ENCODE measurements at places on chromosomes 12 and 14.

DNA sequence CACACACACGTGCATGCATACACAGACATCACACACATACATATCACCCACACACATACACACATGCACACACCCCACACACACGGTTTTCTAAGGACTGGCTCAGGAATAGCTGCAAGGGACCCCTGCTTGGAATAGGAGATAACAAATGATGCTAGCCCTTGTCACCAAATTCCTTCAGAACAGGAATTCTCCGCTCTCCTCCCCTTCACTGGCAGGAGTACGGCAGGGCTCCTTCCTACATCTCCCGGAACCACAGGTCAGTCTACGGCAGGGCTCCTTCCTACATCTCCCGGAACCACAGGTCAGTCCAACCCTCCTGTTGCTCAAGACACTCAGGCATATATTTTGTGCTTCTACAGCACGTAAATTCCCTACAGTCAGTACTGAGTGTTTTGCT, 23.9 kb downstream of the PHLDA1 start:
- DNase-seq = no peak

DNA sequence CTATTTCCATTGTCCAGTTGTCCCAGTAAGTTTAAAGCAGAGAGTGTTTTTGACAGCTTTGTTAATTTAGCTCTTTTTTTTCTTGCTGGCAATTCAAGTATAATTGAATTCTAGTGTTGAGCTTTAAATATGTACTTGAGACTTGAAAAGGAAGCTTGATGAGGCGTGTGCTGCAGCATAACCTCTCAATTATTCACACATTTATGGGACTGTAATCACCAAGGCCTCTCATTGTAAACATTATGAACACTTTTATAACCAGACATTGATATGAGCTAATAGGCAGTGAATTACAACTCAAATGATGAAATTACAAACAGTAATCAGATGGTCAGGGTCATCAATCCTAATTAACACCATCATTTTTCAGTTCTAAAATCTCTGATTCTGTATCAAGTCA, 378.0 kb upstream of the DDHD1 start:
- DNase-seq = no peak

- DNase-seq = no peak
Measured at GRCh38 chr12:75859868-75860267, 171.7 kb downstream of the PHLDA1 start.

- no peak for DNase-seq
Measured at GRCh38 chr14:94018308-94018707, 7.8 kb upstream of the OTUB2 start.

DNA sequence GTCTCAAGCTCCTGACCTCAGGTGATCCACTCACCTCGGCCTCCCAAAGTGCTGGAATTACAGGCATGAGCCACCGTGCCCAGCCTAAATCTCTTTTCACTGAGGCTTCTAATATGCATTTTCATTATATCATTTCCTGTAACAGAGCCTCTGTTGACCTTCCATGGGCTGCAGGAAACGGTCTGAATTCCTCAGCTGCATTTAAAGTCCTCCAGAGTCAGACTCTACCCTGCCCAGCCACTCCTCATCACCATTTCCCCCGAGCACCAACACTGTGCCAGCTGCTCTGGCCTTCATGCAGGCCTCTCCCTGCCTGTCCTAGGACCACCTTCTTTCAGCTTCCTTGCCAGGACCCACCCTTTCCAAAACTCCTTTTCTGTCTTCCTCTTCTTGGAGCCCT, 9.8 kb upstream of the NFKBIA start:
- DNase-seq = no peak

DNA sequence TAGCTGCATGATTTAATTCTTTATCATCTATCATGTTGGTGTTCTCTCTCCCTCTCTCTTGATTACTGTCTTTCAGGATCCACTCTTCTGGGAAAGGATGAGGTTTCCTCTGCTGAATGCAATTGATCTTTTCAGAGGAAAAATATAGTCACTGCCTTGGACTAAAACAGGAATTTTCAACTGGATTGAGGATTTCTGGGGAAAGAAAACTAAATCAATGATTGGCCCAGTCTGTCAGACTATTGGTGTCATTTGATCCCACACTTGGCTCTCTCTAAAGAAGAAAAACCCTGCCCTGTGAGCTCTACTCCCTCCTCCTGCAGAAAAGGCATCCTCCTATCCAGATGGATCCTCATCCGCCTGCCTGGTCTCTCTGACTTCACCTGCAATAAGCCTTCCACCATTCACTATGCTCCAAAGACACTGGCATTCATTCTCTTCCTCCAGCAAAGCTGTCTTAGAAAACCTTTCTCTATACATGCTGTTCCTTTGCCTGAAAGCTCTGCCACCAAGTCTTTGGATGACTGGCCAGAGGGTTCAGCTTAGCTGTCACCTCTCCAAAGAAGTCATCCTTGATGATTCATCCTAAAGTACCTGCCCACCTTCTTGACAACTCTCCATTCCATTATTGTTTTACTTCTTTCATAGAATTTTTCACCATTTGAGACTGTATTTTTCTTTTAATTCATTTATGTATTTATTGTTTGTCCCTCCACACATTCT, 127.7 kb upstream of the CAND1 start:
- DNase-seq = no peak

DNA sequence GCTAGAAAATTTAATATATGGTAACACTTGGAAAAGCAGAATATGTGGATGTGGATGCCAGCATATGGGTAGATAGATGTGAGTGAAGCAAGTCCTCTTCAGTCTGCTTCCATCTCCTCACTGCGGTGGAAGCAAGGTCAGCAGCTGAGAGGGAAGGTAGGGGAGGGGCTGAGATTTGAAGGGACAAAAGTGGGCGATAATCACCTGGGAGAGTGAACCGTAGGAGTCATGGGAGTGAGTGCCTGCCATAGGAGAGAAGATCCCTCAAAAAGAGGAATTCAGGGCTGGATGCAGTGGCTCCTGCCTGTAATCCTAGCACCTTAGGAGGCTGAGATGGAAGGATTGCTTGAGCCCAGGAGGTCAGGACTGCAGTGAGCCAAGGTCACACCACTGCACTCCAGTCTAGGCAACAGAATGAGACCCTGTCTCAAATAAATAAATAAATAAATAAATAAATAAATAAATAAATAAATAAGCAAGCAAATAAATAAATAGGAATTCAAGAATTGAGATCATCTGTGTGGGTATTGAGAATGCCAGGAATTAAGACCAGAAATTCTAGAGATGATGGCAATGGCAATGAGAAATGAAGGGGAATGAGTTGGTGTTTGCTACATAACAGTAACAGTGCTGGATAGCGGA, 123.4 kb downstream of the BICD1 start:
- DNase-seq = no peak

- no peak for DNase-seq
Measured at GRCh38 chr12:97321621-97322020, 141.0 kb upstream of the RMST start.

- no peak for DNase-seq
Measured at GRCh38 chr14:51396222-51396815, 156.3 kb downstream of the TMX1 start.

DNA sequence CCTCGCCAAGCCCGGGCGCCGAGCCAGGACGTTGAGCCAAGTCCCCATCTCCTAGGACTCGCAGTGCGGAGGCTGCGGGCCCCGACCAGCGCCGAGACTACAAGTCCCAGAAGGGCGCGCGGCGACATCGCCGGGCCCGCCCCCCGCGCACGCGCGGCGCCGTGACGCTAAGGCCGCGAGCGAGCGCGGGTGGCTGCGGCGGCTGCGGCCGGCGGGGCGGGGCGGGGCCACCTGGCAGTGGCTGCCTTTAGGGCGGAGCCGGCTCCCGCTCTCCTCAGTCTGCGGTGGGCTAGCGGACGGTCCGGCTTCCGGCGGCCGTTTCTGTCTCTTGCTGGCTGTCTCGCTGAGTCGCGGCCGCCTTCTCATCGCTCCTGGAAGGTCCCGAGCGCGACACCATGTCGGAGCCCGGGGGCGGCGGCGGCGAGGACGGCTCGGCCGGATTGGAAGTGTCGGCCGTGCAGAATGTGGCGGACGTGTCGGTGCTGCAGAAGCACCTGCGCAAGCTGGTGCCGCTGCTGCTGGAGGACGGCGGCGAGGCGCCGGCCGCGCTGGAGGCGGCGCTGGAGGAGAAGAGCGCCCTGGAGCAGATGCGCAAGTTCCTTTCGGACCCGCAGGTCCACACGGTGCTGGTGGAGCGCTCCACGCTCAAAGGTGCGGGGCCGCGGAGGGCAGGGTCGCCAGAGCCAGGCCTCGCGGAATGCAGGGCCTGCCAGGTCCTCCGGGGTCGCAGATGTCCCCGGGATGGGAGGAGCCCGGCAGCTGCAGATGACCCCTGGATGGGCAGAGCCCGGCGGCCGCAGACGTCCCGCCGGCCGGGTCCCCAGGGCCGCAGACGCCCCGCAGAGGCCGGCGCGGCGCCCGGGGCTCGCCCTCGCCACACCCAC, at the start of gene DYNC1H1:
Gene DYNC1H1 (plus strand): TSS at position 277 of the 884 bp plus-strand sequence. CDS start 119 bp downstream, at position 396.
- DNase-seq = peak; percentile 91

DNA sequence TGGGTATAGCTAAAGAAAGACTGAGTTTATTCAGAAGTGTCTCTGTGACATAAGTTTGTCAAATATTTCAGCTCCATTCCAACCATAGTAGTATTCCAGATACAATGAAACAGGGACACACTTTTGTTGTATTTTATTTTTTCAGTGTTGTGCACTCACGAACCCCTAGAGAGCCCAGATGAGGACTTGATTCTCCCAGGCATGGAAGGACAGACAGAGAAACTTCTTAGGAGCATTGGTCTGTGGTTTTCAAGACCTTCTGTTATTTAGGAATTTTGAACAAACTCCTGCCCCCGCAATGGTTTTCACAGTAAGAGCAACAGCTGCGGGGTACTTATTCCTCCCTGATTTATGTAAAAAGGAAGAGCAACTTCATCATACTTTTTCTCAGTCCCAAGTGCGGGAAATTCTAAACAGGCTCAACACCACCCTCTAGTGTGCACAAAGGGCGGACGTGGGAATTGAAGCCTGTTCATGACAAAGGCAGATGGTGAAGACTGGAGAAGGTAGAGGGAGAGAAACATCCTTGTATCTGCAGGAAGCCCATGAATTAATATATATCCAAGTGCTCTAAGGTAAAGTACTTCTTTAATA, 147.6 kb downstream of the PAH start:
- peak; percentile 4 for DNase-seq

DNA sequence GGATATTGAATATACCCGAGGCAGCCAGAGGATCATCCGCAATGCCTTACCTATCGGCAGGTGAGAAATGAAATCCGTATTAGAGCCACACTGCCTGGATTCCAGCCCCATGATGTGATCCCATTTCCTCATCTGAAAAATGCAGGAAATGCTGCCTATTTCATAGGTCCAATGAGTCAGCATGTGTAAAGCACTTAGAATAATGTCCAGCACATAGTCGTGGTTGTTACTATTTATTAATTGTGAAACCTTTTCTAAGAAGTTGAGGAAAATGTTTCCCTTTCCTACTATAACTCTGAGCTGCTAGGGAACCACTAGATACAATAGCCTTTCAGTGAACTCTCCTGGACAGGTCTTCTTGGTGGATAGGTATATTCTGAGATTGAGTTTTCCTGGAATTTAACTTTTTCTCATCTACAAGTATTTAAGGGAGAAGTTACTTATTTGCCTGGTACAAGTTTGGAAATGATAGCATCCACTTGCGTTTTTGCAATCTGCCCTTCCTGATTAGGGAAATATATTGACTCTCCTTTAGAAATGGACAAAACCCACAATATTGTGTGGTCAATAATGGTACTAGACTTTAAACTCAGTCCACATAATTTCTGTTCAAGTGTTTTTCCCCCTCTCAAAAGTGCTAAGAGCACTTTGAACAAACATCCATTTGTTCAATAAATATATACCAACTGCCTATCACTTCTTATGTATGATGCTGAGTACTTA, 12.2 kb downstream of the POLR3B start:
- no peak for DNase-seq

DNA sequence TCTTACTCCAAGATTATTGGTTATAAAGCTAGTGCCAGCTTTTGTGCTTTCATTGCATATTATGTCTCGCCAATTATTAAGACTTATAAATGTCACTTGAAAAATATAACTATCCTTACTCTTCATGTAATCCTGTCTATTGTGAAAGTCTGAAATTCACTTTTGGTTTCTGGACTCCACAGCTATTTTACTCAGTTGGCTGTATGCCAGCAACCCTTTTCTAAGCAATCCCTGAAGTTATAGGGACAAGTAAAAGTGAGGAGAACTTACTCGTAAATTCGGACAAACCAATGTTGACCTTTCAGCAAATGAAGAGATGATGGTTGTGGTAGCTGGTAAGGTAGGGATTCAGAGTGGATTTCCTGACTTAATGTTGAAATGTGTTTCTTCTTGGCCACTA, 196.3 kb downstream of the NPAS3 start:
- DNase-seq = no peak

DNA sequence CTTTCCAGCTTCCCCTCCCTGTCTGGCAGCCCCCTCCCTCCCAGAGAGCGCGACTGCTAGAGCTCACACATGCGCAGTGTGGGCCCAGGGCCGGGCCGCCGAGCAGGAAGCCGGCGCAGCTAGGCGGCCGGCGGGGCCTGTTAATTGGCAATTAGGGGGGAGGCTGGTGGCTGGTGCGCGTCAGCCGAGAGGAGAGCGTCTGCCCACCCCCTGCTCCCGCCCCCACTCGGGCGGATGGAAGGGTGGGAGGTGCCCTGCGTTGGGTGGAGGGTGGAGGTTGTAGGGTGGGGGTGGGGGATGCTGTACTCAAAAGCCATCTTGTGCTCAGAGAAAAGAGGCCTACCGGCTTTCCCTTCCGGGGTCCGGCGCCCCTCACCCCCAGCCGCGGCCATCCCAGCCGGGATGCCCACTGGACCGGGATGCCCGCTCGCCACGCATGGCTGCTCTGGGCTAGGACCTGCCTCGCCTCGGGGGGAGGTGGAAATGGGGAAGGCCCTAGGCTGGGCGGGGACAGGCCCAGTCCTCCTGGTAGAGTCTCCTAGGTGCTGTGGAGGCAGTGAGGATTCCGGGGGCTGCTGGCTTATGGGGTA, 9.2 kb downstream of the HOXC8 start:
- peak; percentile 82 for DNase-seq

DNA sequence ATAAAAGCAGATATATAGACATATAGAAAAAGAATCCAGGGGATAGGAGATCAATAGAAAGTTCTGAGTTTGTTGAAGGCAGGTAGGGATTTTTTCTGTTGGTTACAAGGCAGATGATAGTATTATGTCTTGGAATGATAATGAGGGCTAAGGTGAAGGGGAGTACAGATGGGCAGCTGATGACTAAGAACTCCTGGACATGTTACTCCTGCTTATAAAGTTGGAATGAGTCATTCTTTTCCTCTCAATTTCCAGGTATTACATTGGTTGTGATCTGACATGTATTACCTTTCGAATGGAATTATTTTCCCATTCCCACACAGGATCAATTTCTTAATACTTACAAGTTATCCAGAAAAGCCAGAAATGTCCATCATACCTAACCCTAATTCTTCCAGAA, 545.2 kb upstream of the MGAT4C start:
- no peak for DNase-seq

- peak; percentile 18 for DNase-seq
Measured at GRCh38 chr12:94640134-94640928, 10.0 kb downstream of the TMCC3 start.

- no peak for DNase-seq
Measured at GRCh38 chr12:105109465-105110212, 2.1 kb downstream of the WASHC4 start.

- DNase-seq = no peak
Measured at GRCh38 chr12:130286741-130287440, 50.8 kb upstream of the PIWIL1 start.
